Esophagus mucosa (tissue), 1 donor: ENCODE measurements at places on chromosomes 2 and 18. TPM values are rescaled to one million over a fixed set of nuclear protein-coding genes. Genes with fewer than 3 reads are reported as not detected.

- ATAC-seq = no peak
These were observed 2.0 kb downstream of the MAP3K20 start for GRCh38 chr2:173077506-173078177.

DNA sequence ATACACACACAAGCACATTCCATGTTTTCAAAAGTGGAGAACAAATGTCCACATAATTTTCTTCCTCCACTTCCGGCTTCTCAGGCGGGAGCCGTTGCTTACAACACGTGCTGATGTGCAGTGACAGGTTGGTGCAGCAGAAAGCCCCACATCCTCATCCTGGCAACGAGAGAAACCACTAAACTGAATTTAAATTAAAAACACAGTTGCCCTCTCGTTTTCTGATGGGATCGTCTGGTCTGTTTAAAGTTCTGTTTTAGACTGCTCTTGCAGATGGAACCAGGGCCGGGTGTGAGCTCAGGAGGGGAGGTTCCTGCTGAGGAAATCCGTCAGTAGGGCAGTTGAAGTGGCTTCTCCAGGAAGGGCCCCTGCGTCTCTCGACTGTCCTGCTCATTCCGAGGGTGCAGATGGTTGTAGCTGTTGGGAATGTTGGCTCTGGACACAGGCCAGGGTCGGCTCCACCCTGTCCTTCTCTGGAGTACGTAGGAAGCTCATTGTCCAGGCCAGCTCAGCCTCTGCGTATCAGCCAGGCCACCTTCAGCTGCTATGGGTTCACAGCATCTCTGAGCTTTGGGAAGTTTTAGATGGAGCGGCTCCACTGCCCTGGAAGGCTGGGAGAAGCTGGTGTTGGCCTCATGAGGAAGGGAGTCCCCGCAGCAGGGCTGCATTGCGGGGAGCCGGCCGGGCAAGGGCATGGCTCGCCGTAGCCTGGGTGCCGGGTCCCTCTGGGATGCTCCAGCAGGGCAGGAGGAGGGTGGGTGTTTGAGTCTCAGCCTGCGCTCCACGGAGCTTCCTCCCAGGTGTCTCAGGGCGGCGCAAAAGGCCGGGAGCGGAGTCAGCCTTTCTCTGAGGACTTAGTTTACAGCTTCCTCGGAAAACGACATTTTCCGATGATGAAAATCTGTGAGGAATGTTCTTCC, 58.3 kb downstream of the NFATC1 start:
- ATAC-seq = peak; percentile 36

DNA sequence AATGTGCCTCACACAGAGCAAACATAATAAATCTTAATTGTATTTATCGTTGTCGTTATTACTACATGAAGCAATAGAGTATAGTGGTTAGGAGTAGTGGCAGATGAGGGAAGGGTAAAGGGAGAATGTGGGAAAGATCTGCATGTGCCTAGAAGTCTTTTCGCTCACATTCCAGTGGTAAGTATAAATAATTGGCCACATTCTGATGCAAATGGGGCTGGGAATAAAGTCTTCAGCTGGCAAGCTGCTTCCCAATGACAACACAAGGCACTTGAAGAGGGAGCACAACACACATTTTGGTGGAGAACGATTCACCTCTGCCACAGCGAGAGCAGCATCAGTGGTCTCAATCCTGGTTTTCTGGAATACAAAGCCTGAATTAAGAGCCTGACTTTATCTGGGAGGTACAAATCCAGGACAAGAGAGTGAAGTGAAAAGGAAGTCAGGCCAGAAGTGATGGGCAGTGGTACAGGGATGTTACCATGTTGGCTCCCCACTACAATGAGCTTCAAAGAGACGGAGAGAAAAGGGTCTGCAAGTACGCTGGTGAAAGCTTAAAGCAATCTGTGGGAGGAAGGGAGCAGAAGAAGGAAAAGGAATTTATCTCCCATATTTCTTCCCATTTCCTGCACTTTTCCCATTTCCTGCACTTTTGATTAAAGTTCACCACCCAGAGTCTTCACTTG, 112.3 kb downstream of the ARHGAP15 start:
- ATAC-seq = no peak

- peak; percentile 75 for ATAC-seq
These were observed 27.9 kb upstream of the GALNT5 start for GRCh38 chr2:157229572-157229971.

DNA sequence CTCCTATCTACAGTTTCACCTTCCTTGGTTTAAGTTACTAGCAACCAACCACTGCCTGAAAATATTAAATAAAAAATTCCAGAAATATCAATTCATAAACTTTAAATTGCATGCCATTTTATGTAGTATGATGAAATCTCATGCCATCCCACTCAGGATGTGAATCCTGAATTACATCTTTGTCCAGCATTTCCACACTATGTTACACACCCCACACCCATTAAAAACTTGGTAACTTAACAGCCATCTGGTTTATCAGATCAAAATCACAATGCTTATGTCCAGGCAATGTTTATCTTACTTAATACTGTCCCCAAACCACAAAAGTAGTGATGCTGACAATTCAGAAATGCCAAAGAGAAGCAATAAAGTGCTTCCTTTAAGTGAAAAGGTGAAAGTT, 21.6 kb downstream of the CUL3 start:
- no peak for ATAC-seq

DNA sequence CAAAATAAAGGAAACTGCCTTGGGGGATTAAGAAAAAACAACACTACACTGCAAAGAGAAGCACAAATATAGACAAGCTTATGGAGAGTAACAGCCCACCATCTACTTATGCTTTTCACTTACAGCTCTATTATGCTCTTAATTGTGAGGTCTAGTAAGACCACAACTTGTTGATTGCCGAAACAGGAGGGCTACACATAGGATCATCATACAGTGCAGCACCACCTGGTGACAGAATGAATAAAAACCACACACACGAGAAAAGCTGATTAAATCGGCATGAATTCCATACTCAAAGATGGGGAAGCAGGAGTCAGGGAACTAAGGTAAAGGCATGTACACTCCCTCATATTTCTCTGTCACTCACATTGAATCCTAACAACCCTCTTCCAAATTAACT, 259.2 kb downstream of the IKZF2 start:
- no peak for ATAC-seq

DNA sequence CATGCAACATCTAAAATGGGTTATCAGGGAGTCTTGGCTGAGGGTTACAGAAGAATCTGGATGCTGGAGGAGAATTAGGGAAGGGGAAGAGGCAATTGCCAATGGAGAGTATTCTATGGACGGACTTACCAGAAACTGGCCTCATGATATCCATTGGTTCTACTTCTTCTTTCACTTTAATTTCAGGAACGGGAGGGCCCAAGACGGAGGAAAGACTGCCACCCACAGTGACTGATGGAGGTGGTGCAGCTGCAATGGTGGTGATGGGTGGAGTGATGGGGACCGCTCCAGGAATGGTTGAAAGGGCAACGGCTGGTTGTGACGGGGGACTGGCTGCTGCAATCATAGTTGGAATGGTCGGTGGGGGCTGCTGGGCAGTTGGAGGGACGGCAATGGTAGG, 69.1 kb upstream of the AMMECR1L start:
- ATAC-seq = no peak

DNA sequence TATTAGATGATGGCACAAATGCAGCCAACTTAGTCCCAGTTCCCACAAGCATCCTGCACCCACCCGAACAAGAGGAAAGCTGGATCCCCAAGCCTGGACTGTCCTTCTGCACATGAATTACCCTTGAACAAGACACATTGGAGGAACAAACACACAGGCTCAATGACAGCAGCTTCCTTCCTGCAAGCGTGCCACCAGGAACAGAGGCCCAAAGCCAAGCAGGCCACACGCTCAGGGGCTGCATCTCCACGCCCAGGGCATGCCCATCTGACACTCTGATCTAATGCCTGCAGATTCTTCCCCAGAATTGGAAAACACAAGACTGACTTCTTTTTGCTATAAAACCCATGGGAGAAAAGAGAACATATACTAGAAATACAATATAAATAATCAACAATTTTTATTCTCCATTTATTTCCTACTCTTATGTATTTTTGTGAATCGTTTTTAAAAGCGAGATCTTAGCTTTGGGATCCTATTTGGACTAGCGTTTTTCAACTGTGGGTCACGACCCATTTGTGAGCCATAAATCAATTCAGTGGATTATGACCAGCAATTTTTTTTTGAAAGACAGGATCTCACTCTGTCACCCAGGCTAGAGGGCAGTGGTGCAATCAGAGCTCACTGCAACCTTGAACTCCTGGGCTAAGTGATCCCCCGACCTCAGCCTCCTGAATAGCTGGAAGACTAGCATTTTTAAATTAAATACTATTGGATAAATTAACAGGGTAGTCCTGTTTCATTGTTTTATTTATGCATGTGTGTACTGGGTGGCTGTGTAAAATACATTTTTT, 34.4 kb downstream of the PSTPIP2 start:
- ATAC-seq = no peak

GRCh38 chr2:144548088-144548487, 28.2 kb upstream of the ZEB2 start:
- no peak for ATAC-seq

- no peak for ATAC-seq
These were observed 130.1 kb downstream of the MBP start for GRCh38 chr18:77002496-77002895.

GRCh38 chr18:48500517-48500916, 38.3 kb upstream of the CTIF start:
- ATAC-seq = no peak

- ATAC-seq = no peak
These were observed 199.2 kb downstream of the KCNS3 start for GRCh38 chr2:18077704-18078103.

GRCh38 chr18:74139888-74140287, 7.7 kb downstream of the FBXO15 start:
- ATAC-seq = peak; percentile 36

DNA sequence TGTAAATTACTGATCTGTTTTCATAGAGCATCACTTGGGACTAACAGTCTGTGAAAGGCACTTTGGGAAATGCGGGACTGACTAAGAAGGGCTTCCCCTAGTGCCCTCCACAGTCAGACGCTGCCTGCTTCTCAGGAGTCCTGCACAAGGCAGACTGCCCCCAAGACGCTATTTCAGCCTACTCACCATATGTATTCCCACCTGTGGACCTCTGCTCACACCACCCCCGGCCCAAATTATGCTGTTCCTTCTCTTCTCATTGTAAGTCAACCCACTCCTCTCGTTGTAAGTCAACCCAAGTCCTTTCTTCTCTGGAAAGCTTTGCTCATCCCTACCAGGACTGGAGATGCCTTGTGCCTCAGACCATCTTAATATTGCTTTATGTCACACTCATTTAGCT, 175.3 kb downstream of the GFPT1 start:
- no peak for ATAC-seq

GRCh38 chr2:215404348-215405012, 31.4 kb downstream of the FN1 start:
- no peak for ATAC-seq

GRCh38 chr2:98643496-98644100, 35.2 kb downstream of the UNC50 start:
- no peak for ATAC-seq

DNA sequence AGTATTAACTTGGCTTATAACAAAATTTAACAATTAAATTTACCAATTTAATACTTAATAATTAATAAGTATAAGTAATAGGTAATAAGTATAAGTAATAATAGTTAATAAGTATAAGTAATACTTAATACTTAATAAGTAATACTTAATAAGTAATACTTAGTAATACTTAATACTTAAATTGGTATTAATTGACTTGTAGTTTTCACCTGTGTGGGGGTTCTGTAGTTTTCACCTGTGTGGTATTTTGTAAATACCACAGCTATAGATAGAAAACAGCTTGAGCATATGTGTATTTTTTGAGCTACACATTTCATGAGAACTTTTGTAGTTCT, 55.4 kb downstream of the MAPRE2 start:
- no peak for ATAC-seq

DNA sequence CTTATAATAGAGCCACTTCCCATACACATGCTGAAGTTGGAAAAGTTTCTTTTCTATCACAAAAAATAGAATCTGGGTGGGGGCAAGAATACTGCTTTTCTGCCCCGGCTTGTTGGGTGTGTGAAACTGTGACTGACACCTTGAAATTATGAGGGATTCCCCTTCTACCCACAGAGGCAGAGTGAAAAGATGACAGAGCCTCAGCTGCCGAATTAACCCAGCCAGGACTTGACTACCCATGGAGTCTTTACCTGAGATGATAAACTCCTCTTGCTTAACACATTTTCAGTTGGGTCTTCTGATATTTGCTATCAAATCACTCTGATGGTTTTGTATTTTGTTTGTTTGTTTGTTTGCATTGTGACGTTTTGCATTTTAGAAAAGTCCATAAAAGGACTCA, 66.0 kb upstream of the PMAIP1 start:
- no peak for ATAC-seq

- no peak for ATAC-seq
These were observed 169.1 kb downstream of the RPIA start for GRCh38 chr2:88860421-88861075.

DNA sequence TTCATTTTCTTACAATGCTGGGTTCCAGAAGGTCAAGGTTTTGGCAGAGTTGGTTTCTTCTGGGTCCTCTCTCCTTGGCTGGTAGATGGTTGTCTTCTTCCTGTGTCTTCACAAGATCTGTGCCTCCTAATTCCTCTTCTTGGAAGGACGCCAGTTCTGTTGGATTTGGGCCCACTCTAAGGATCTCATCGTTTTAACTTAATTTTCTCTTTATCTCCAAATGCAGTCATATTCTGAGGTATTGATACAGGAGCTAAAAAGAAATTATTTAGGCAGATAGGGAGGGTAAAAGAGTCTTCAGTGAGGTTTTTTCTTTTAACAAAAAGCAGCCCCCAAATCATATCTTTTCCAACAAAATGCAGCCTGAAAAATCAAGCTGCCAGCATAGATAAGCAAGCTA, 998.4 kb downstream of the SOCS6 start:
- no peak for ATAC-seq

- ATAC-seq = no peak
These were observed 446.1 kb downstream of the ZNF804A start for GRCh38 chr2:185044323-185044874.

SALL3 gene
- not detected for total RNA-seq

NHEJ1 gene
- total RNA-seq = 8.9 TPM

SMAD7 gene
- total RNA-seq = 3.7 TPM

CYP27A1 gene
- 4.9 TPM for total RNA-seq

SPP2 gene
- not detected for total RNA-seq

FSHR gene
- total RNA-seq = not detected

PROM2 gene
- total RNA-seq = 100 TPM

BOLL gene
- total RNA-seq = not detected

NPAS2 gene
- 63.6 TPM for total RNA-seq

SLC19A3 gene
- total RNA-seq = 1.5 TPM

MAP3K19 gene
- total RNA-seq = not detected

SULT1C2 gene
- not detected for total RNA-seq

MEIS1 gene
- 31.8 TPM for total RNA-seq

TCF23 gene
- not detected for total RNA-seq

DSEL gene
- 0.48 TPM for total RNA-seq

LAMA1 gene
- total RNA-seq = 5.5 TPM

CHRNG gene
- total RNA-seq = not detected
